K562 (cell line): ENCODE measurements at places on chromosomes 4 and X. TPM values are rescaled to one million over a fixed set of nuclear protein-coding genes. Genes with fewer than 3 reads are reported as not detected.
A peak's percentile ranks its signal among the peaks of the same experiment; 100 is the strongest.

GRCh38 chr4:45072981-45073380 lies 346.6 kb upstream of the GNPDA2 start:
- H3K27ac ChIP-seq = no peak overlapping the region
- H3K4me1 ChIP-seq = no peaks in the 10 kb centered on the region
- no peak for DNase-seq
- no peaks in the 10 kb centered on the region for H3K36me3 ChIP-seq
- no peak overlapping the region for H3K4me3 ChIP-seq

GRCh38 chrX:129748305-129748704 lies 9.5 kb downstream of the XPNPEP2 start:
- H3K27ac ChIP-seq = no peak overlapping the region
- H3K4me3 ChIP-seq = no peak overlapping the region
- H3K36me3 ChIP-seq = no peaks in the 10 kb centered on the region
- no peaks in the 10 kb centered on the region for H3K27me3 ChIP-seq
- H3K4me1 ChIP-seq = no peaks in the 10 kb centered on the region; the same call in 1 of the 2 replicates

UGT2A1 gene
- polyA plus RNA-seq = not detected in 2 replicates

- H3K27ac ChIP-seq = no peak overlapping the region
- no peaks in the 10 kb centered on the region for H3K27me3 ChIP-seq
- H3K4me3 ChIP-seq = no peak overlapping the region
- DNase-seq = no peak
- no peaks in the 10 kb centered on the region for H3K4me1 ChIP-seq
- H3K36me3 ChIP-seq = no peaks in the 10 kb centered on the region
Observed at GRCh38 chr4:181799561-181800069, 443.6 kb upstream of the TENM3 start.

- DNase-seq = no peak
- H3K27me3 ChIP-seq = no peaks in the 10 kb centered on the region
- H3K36me3 ChIP-seq = no peaks in the 10 kb centered on the region
- no peaks in the 10 kb centered on the region for H3K4me1 ChIP-seq
- H3K27ac ChIP-seq = no peak overlapping the region
Observed at GRCh38 chr4:158420782-158421181, 100.9 kb upstream of the RXFP1 start.

GRCh38 chrX:41734530-41734929 lies 10.5 kb downstream of the GPR82 start:
- no peak overlapping the region for H3K27ac ChIP-seq
- DNase-seq = peak; percentile 6
- H3K27me3 ChIP-seq = no peaks in the 10 kb centered on the region

DNA sequence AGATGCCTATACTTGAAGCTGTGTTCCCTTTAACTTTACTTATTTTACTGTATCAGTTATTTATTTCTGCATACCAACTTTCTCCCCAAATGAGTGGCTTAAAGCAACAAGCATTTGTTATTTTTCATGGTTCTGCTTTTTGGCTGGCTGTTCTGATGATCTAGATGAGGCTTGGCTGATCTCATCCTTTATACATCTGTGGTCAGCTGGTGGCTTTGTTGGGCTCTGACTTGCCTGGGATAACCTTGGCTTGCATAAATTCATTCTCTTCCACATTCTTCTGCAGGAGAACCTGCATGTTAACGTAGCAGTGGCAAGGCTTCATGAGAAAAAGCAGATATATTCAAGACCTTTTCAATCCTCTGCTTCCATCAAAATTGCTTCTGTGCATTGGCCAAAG lies 1317.6 kb downstream of the ADGRL3 start:
- H3K4me3 ChIP-seq = no peak overlapping the region
- DNase-seq = no peak
- H3K27me3 ChIP-seq = no peaks in the 10 kb centered on the region
- no peak overlapping the region for H3K27ac ChIP-seq
- H3K4me1 ChIP-seq = no peaks in the 10 kb centered on the region

IL9R gene
- polyA plus RNA-seq = 1.6 and 2.2 TPM in 2 replicates
